ENCODE measurements at places on chromosomes 2 and 18. TPM values are rescaled to one million over a fixed set of nuclear protein-coding genes. Genes with fewer than 3 reads are reported as not detected.
A peak's percentile ranks its signal among the peaks of the same experiment; 100 is the strongest.

TOGARAM2 gene
- 0.37 TPM for total RNA-seq

NAT8 gene
- total RNA-seq, result not detected

DCDC2C gene
- total RNA-seq, result not detected

IDH1 gene
- 108 TPM for total RNA-seq

LRRTM4 gene
- total RNA-seq, result 0.61 TPM

ALPP gene
- 11.5 TPM for total RNA-seq

TEX44 gene
- total RNA-seq, result not detected

HOXD4 gene
- total RNA-seq, result 0.81 TPM

- no peak overlapping the region for H3K4me3 ChIP-seq
- no peaks in the 10 kb centered on the region for H3K27me3 ChIP-seq
- no peaks in the 10 kb centered on the region for H3K4me1 ChIP-seq
- H3K27ac ChIP-seq, result no peak overlapping the region
- no peaks in the 10 kb centered on the region for H3K36me3 ChIP-seq
Observed at GRCh38 chr2:227153758-227154486, 10.1 kb downstream of the COL4A4 start.

GRCh38 chr2:68943581-68944568 lies 8.8 kb downstream of the GKN2 start:
- H3K27ac ChIP-seq, result no peak overlapping the region
- peak; percentile 32 for DNase-seq
- no peaks in the 10 kb centered on the region for H3K36me3 ChIP-seq
- no peaks in the 10 kb centered on the region for H3K27me3 ChIP-seq
- peaks cover 7% of the 10 kb centered on the region for H3K4me1 ChIP-seq
- H3K4me3 ChIP-seq, result no peak overlapping the region

DNA sequence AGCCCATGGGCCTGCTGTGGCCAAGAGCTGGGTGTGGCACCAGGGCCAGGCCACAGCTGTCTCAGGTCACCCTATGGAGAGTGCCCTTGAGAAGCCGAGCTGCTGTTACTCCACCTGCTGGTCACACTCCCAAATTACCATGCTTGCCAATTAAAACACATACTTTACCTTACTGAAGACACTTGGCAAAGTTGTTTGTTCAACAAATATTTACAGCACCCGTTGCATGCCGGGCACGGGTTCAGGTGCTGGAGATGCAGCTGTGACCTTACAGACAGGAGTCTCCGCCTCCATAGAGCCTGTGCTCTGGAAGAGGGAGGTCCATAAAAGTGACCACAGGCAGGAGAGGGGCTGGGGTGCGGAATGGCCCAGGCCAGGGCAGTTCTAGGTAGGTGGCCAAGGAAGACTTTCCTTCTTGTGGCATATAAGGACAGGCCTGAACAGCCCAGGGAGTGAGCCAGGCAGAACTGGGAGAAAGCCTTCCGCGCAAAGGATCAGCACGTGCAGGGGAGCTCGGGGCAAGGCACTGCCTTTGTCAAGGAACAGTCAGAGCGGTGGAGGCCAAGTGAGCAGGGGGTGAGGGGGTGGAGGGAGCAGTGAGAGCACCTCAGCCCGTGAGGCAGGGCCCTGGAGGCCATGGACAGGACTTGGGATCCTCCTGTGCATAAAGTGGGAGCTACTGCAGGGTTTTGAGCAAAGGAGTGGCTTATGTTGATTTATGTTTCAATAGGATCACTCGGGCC lies 23.6 kb upstream of the RBM44 start:
- no peak overlapping the region for H3K4me3 ChIP-seq
- H3K27ac ChIP-seq, result no peak overlapping the region
- H3K36me3 ChIP-seq, result peaks cover 98% of the 10 kb centered on the region
- no peaks in the 10 kb centered on the region for H3K27me3 ChIP-seq
- DNase-seq, result peak; percentile 40

DNA sequence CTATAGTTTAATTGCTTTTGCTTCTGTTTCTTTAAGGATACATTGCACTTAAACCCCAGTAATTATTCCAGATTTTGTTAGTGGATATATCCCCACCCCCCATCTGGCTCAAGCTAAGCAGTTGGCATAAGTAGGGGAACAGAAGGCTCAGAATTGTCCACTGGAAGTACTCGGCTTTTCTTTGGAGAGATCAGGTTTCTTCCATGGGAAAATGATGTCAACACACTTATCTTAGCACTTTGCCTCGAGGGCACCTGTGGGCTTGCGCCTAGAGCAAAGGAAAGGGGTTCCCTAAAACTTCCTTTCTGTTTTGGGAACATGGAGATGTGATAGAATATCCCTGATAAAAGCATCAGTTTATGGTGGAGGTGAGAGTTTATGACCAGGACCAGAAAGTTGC lies 130.6 kb downstream of the FMNL2 start:
- H3K27me3 ChIP-seq, result no peaks in the 10 kb centered on the region
- no peak overlapping the region for H3K4me3 ChIP-seq
- DNase-seq, result no peak

- H3K27me3 ChIP-seq, result no peaks in the 10 kb centered on the region
- DNase-seq, result peak; percentile 79
- peak overlapping the region; percentile 47 for H3K4me3 ChIP-seq
Observed at GRCh38 chr18:48922801-48923730, 27.7 kb downstream of the SMAD7 start.

DNA sequence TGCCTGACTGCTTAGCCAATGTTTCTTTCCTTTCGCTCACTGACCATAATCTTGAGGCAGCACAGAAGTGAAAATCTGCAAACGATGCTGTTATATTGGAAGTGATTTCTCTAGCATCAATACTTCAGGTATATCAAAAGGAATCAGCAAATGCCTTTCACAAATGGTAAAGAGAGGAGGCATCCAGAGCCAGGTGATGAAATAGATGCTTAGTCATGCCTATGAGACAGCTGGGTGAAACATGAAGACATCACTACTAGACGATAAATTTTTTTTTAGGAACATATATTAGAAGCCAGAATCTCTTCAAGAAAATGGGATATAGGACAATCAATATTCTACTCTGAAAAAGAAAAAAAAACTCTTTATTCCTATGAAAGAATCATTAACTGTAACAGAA lies 249.2 kb upstream of the SLC39A10 start:
- H3K4me1 ChIP-seq, result no peaks in the 10 kb centered on the region
- H3K36me3 ChIP-seq, result no peaks in the 10 kb centered on the region
- no peak for DNase-seq
- H3K27me3 ChIP-seq, result no peaks in the 10 kb centered on the region

DNA sequence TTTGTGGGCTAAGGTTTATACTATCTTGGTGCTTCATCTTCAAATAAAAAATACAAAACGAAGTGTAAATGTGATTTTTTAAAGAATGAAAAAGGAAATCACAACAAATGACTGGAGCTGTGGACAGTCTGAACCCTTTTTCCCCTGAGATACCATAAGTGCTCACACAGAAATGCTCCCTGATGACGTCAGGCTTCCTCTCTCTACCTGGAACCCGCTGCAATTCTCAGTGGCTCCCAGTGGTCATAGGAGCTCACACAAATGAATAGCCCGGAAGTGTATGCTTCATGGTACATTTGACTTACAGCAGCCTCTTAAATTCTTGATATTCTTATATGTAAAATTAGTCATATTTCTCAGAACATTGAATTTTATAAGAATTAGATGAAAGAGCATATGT lies 249.7 kb upstream of the GYPC start:
- no peaks in the 10 kb centered on the region for H3K4me1 ChIP-seq
- H3K4me3 ChIP-seq, result no peak overlapping the region
- no peak overlapping the region for H3K27ac ChIP-seq
- H3K27me3 ChIP-seq, result no peaks in the 10 kb centered on the region
- DNase-seq, result no peak

DNA sequence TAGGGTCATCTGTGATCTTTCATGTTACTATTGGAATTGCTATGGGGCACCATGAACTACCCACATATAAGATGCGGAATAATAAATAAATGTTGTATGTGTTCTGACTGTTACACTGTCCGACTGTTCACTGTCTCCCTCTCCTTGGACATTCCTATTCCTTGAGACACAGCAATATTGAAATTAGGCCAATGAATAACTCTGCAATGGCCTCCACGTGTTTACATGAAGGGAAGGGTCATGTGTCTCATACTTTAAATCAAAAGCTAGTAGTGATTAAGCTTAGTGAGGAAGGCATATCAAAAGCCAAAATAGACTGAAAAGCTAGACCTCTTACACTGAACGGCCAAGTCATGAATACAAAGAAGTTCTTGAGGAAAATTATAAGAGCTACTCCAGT lies 751.3 kb downstream of the SOCS6 start:
- H3K4me3 ChIP-seq, result no peak overlapping the region
- H3K27me3 ChIP-seq, result no peaks in the 10 kb centered on the region

DNA sequence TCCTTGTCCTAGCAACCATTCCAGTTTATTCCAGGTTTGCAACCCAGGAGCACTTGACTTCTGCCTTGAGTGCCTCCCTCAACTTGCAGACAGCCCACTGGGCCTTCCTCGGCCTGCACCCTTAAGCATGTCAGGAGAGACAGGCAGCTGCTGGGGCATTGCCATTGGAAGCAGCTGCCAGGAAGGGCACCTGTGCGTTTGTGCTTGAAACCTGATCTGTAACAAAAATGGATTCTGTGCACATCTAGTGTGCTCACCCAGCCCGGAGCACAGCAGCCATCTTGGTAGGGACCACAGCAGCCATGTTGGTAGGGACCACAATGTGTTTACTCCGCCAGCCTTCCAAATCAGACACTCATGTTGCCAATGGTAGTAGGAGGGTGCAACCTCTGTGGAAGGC lies 44.3 kb upstream of the GLI2 start:
- H3K27ac ChIP-seq, result no peak overlapping the region
- H3K36me3 ChIP-seq, result no peaks in the 10 kb centered on the region
- H3K4me1 ChIP-seq, result peaks cover 8% of the 10 kb centered on the region
- H3K27me3 ChIP-seq, result peaks cover 2% of the 10 kb centered on the region

- H3K27me3 ChIP-seq, result no peaks in the 10 kb centered on the region
- no peak overlapping the region for H3K4me3 ChIP-seq
Observed at GRCh38 chr18:33097126-33097525, 324.3 kb upstream of the KLHL14 start.

- H3K27me3 ChIP-seq, result no peaks in the 10 kb centered on the region
- no peak for DNase-seq
- no peak overlapping the region for H3K4me3 ChIP-seq
Observed at GRCh38 chr18:74803769-74804168, 206.1 kb downstream of the ZNF407 start.

DNA sequence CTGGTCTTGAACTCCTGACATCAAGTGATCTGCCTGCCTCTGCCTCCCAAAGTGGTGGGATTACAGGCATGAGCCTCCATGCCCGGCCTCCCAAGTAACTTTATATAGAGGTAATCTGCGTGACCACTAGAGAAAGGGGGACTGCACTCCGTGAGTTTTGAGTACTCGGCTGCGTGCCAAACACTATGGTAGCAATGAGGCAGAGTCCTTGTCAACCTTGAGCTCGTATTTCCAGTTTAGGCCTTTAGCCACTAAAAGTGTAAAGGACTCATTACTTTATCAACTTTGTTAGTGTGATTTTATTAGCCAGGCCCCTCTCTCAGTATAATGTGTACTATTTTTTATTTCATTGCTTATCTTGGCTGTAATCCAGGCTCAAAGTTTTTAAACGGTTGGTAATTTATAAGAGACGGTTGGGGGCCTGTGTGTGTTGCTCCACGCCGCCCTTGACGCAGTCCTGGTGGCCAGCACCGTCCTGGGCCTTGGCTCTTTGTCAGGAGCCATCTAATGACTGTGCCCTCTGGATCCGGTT lies 56.2 kb downstream of the ZCCHC2 start:
- DNase-seq, result no peak
- no peak overlapping the region for H3K27ac ChIP-seq
- H3K4me3 ChIP-seq, result no peak overlapping the region
- no peaks in the 10 kb centered on the region for H3K27me3 ChIP-seq
- peaks cover 5% of the 10 kb centered on the region for H3K4me1 ChIP-seq

- H3K36me3 ChIP-seq, result peaks cover 43% of the 10 kb centered on the region
- H3K27ac ChIP-seq, result peak overlapping the region; percentile 91
- peaks cover 12% of the 10 kb centered on the region for H3K4me1 ChIP-seq
- peak; percentile 28 for DNase-seq
- H3K4me3 ChIP-seq, result peak overlapping the region; percentile 98
Observed at GRCh38 chr2:127293386-127293747, 577 bp downstream of the ERCC3 start.

GRCh38 chr2:216319771-216320170 lies 52.5 kb downstream of the MARCHF4 start:
- H3K36me3 ChIP-seq, result no peaks in the 10 kb centered on the region
- no peaks in the 10 kb centered on the region for H3K4me1 ChIP-seq
- no peak overlapping the region for H3K27ac ChIP-seq
- no peaks in the 10 kb centered on the region for H3K27me3 ChIP-seq
- H3K4me3 ChIP-seq, result no peak overlapping the region
- DNase-seq, result no peak
